ENCODE measurements at places on chromosomes 11 and 22.
A peak's percentile ranks its signal among the peaks of the same experiment; 100 is the strongest.

- DNase-seq: no peak
Measured at GRCh38 chr11:111834432-111835163, 36.8 kb downstream of the ALG9 start.

- no peak for DNase-seq
Measured at GRCh38 chr11:125351033-125351867, 144.8 kb downstream of the FEZ1 start.

- DNase-seq: no peak
Measured at GRCh38 chr11:119461229-119461963, 38.4 kb upstream of the THY1 start.

GRCh38 chr22:50578776-50579310 lies 616 bp upstream of the CPT1B start:
- no peak for DNase-seq

- DNase-seq: no peak
Measured at GRCh38 chr11:64263021-64263946, 12.0 kb downstream of the PLCB3 start.

GRCh38 chr22:29004647-29005371 lies 56.8 kb downstream of the C22orf31 start:
- DNase-seq: no peak

DNA sequence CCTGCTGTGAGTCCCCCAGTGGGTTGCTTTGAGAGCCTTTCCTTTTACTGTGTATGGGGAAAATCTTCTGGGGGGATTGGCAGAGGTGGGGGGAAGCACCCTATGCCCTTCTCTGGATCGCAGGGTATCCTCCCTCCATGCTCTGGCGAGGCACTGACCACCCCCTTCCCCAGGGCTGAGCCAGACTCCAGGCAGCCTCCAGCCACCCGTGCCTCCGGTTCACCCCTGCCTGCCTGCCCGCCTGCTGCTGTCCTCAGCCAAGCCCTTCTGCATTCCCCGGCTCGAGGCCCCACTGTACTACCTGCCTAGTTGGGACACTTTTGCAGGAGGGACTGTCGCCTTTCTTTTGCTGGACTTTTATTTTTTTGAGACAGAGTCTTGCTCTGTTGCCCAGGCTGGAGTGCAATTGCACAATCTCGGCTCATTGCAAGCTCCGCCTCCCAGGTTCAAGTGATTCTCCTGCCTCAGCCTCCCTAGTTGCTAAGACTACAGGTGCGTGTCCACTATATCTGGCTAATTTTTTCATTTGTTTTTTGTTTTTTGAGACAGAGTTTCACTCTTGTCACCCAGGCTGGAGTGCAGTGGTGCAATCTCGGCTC lies 23.8 kb upstream of the TP53I11 start:
- no peak for DNase-seq

- no peak for DNase-seq
Measured at GRCh38 chr11:12778240-12778905, 104.2 kb downstream of the TEAD1 start.

- DNase-seq: peak; percentile 83
Measured at GRCh38 chr11:133726542-133726941, 118.8 kb downstream of the SPATA19 start.

DNA sequence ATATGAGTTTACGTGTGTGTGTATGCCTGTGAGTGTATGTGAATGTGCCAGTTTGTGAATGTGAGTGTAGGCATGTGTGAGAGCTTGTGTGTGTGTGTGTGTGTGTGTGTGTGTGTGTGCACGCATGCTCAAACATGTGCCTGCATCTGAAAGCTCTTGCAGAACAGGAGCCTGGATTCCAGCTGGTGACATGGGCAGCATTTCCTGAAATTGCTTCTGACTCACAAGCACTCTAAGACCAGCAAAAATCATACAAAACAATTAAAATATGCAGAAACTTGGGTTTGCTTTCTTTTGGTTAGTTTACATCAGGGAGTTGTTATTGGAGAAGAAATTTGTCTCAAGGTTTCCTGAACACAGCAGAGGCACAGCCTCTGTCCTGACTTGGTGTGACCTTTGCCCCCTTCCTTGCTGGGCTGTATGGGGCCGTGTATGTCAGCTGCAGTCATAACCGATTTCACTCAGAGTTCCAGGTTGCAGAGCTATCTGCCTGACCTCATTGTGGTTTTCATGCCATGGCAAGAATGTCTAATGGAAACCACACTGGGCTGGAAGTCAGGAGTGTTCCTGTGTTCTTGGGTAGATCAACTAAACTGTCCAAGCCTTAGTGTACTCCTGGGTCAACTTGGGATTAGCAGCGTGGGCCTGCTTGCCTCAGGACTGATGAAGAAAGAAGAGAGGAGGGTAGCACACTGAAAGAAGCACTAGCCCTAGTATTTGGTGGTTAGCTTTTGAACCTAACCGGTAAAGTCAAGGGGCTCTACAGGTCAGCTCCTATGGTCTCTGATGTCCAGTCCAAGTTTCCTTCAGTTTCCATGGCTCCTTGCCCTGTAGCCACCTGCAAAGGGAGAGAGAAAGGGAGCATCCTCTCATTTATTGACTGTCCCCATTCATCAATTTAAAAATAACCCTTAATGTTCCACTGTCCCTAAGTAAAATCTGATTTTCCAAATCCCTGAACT lies 143.7 kb downstream of the SNX19 start:
- DNase-seq: no peak

DNA sequence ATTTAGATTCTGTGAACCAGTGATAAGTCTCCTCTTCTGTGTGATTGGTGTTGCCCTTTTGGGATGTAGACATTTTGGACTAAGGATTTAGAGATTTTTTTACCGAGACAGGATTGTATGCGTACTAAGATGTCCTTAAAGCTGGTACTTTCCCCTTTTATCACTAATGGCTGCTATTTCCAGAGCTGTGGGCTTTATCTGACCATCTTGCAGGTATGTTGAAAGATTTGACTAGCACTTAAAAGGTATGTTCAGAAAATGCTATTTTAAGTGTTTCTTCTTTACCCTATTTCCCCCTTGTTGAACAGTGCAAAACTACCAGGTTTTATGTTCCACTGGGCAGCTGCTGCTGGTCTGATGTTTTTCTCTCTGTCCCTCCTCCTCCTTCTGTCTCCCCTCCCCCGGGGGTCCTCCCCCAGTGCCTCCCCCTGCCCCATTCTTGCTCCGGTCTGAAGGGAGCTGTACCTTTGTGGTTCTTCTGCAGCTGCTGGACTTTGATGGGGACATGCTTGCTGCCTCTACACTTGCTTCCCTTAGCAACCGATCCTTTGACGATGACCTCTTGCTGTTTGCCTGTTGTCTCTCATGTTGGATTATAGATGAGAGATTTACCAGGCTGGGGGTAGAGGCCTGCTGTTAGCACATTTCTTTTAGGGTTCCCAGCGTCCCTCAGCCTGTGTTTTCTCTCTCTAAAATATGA lies 59.6 kb downstream of the ZNRF3 start:
- no peak for DNase-seq

DNA sequence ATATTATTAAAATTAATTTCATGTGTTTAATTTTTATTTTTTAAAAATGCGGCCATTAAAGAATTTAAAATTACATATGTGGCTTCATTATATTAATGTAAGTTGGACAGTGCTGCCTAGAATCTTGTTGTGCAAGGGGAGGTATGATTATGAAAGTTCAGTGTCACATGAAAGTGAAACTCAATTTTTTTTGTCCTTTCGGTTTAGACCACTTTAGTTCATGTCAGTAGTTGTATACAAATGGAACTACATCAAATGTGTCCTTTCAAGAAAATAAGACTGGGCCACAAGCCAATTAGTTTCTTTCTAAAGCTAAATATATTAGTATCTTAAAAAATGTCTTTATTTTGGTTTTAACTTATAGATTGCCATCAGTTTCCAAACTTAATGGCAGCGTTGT lies 35.7 kb downstream of the TBCEL start:
- no peak for DNase-seq

DNA sequence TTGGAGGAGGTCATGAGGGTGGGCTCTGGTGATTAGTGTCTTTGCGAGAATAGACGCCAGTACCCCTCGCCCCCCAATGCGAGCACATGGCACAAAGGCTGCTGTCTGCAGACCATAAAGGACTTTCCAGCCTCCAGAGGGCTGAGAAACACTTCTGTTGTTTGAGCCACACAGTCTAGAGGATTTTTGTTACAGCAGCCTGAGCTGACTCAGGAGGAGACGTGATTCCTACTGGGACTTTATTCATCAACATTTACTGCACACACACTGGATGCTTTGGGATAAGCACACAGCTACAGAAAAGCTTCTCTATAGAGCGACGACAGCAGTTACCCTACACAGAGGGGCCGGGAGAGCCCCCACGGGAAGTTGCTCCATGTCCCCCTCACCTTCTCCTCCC lies 345.0 kb downstream of the CTTN start:
- no peak for DNase-seq

DNA sequence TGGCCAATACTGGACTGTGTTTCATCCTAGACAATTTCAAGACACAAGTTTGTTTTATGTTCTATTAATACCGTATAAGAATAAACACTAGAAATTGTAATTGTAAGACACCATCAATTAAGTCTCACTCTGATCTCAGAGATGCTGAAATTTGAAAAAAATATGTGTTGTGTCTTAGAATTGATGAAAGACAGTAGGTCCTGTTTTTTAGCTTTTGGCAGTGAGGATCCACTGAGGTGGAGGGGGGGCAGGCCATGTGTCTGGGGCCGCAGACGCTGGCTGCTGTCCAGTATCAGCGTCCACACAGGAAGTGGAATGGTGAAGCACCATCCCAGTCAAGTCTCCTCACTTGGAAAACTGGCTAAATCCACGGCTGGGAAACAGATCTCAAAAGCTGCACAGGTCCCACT lies 22.5 kb upstream of the ALG8 start:
- no peak for DNase-seq

Measured in DMS 273 treated with DMSO at 0.1 percent for 48 hours (cell line).